ENCODE measurements at places on chromosomes 7 and 10.

- no peak for DNase-seq
These were observed 148.3 kb upstream of the PHYHIPL start for GRCh38 chr10:59027975-59028655.

GRCh38 chr10:69483963-69484362 lies 32.7 kb downstream of the TSPAN15 start:
- no peak for DNase-seq

DNA sequence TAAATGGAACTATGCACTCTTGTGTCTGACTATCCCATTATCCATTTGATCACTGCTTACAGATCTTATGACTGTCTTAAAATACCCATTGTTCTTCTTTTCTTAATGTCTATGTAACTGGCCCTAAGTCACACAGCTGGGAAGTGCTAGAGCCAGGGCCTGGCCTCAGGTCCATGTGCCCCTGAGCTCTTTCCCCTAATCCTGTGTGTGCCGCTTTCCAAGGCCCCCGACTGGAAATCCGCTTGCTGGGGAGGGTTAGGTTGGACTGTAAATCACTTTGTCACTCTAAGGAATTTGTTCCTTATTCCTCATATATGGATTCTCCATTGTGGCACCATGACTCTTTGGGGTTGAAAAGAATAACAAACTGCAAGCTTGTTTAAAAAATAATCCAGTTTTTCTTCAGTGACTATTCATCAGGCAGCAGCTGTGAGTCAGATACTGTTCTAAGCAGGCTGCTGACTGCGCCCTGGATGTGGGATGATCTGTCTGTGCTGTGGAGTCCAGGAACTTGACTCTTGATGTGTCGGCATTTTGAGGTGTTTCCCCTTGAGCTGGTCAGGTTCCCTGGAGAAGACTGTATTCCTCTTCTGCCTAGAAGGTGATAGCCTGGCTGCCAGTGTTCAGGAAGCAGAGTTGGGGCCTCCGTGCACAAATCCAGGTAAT lies 236.3 kb downstream of the SDK1 start:
- no peak for DNase-seq

- no peak for DNase-seq
These were observed 34.1 kb downstream of the SAMD8 start for GRCh38 chr10:75145590-75145989.

- DNase-seq, result no peak
These were observed 590.8 kb downstream of the AUTS2 start for GRCh38 chr7:70188901-70189650.

Measured in HFF-Myc (cell line).